Activated CD4-positive, alpha-beta T cell treated with anti-CD3 and anti-CD28 coated beads, Interleukin-2, amount 50 U/mL, for 1 hour (primary cell): ENCODE measurements at places on chromosomes 1 and 21.

DNA sequence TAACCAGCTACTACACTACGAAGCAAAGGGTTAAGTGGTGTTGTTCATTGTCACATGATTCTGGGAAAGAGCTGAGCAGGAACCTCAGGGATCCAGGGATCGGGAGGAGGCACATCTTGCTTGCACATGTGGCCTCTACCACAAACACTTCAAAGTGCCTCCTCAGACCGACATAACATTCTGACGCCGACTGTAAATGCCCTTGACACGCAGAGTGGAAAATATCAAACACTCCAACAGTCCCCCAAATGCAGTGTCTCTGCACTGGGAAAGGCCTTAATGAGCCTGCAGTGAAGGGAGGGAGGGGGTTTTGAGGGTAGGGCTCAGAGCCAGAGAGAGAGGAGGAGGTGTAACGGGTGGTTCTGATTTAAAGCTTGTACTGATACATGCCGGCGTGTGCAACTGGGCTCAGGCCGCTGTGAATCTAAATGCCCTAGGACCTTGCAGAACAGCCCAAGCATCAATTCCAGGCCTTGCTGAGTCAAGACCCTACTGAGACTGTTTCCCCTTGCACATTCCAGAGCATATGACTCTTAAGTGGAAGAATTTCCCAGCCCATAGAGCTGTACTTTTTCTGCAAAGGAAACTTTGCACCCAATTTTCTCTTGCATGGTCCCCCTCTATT is 163.7 kb downstream of the NTMT2 start:
- DNase-seq = no peak

- no peak for DNase-seq
Measured at GRCh38 chr1:167641786-167642500, 11.9 kb downstream of the RCSD1 start.

DNA sequence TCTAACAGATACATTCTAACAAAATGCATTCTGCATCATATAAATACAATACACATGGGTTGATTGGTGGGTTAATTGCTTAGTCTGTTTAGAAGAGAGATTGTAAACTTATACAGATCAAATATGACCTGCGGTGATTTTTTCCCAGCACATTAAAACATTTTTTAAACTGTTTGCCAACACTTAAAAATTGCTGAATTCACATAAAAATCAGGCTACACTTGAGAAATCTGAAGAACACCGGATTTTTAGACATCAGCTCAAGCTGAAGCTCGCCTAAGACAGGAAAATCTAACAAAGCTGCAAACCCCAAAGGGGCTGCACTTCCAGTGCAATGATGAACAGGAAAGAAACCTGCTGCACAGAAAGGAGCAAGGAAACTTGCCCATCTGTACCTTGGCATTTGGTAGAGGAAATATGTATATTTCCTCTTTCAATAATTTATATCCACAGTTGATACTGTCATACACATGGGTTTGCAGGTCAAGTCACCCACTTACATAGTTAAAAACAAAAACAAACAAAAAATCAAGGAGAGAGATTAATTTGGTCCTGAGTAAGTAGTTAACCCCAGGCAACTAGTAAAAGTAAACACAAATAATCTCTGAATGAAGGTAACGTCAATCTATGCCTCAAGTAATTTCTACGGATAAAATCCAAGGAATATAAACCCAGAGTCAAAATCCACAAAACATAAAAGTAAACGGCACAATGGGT is 30.4 kb upstream of the JAK1 start:
- no peak for DNase-seq

- DNase-seq = no peak
Measured at GRCh38 chr1:34645919-34646318, 108.9 kb upstream of the GJB5 start.
